ENCODE measurements at places on chromosomes 3 and 15. TPM values are rescaled to one million over a fixed set of nuclear protein-coding genes. Genes with fewer than 3 reads are reported as not detected.

ECE2 gene
- not detected for total RNA-seq

ACTRT3 gene
- total RNA-seq = 2.6 TPM

ABCC5 gene
- total RNA-seq = 111 TPM

THRB gene
- total RNA-seq = 28.4 TPM

SLC28A2 gene
- 1.2 TPM for total RNA-seq

SEMA3B gene
- 24.6 TPM for total RNA-seq

NGLY1 gene
- total RNA-seq = 44.5 TPM

CPA3 gene
- total RNA-seq = not detected

SCN10A gene
- not detected for total RNA-seq

ATP13A5 gene
- total RNA-seq = 0.29 TPM

GXYLT2 gene
- total RNA-seq = 7.4 TPM

- no peak overlapping the region for H3K27ac ChIP-seq
- H3K4me3 ChIP-seq = no peak overlapping the region
- H3K4me1 ChIP-seq = peaks cover 6% of the 10 kb centered on the region
- no peak for DNase-seq
Measured at GRCh38 chr3:78314327-78314726, 1274.4 kb downstream of the ROBO2 start.

DNA sequence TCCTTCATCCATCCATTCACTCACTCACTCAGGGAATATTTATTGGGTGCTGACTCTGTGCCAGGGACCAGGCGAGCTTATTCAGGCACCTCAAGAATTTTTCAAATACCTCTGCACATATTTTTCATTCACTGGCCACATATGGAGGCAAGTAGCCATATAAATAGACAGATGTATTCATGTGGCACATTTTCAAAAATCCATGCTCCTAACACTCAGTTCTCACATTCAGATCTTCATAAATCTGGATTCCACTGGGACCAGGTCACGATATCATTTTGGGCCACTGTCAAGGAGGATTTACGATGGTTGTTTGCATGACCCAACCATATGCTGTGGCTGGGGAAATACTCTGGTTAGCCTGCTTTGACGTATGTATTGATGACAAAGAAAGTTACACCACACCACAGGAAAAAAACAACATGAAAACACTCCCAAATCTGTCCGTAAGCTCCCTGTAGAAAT lies 241.8 kb upstream of the LRTM1 start:
- DNase-seq = no peak
- H3K36me3 ChIP-seq = no peaks in the 10 kb centered on the region

DNA sequence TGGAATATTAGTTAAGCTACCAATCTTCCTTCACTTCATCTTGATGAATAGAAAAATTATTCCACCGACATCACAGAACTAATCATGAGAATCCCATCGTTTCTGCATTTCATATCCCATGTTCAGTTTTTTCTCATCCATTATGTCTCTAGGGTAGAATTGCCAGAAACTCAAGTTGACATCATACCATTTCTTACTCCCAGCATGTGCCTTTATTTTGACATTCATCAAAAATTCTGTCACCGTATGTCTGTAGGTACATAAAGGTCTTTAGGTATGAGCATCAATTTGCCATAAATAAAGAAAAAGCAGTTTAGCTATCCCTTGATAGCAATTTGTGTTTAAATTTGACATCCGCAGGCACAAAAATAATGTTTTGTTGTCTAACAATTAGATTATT lies 175.5 kb upstream of the ROBO2 start:
- peaks cover 1% of the 10 kb centered on the region for H3K36me3 ChIP-seq
- no peak overlapping the region for H3K27ac ChIP-seq
- no peak overlapping the region for H3K4me3 ChIP-seq
- DNase-seq = no peak
- peaks cover 7% of the 10 kb centered on the region for H3K4me1 ChIP-seq

GRCh38 chr15:66751579-66751978 lies 49.5 kb downstream of the SMAD6 start:
- no peak for DNase-seq
- no peak overlapping the region for H3K27ac ChIP-seq
- H3K4me1 ChIP-seq = peaks cover 20% of the 10 kb centered on the region
- no peaks in the 10 kb centered on the region for H3K27me3 ChIP-seq
- no peak overlapping the region for H3K4me3 ChIP-seq

GRCh38 chr3:152276681-152277080 lies 8.0 kb downstream of the MBNL1 start:
- no peak for DNase-seq
- no peak overlapping the region for H3K27ac ChIP-seq
- H3K27me3 ChIP-seq = peaks cover 7% of the 10 kb centered on the region
- H3K4me3 ChIP-seq = no peak overlapping the region

- peaks cover 39% of the 10 kb centered on the region for H3K4me1 ChIP-seq
- H3K27me3 ChIP-seq = no peaks in the 10 kb centered on the region
- DNase-seq = no peak
- no peaks in the 10 kb centered on the region for H3K36me3 ChIP-seq
Measured at GRCh38 chr3:143567823-143568222, 280.4 kb downstream of the SLC9A9 start.

GRCh38 chr3:125119752-125120378 lies 64.1 kb upstream of the HEG1 start:
- H3K36me3 ChIP-seq = no peaks in the 10 kb centered on the region
- H3K4me1 ChIP-seq = peaks cover 6% of the 10 kb centered on the region
- peaks cover 26% of the 10 kb centered on the region for H3K27me3 ChIP-seq

GRCh38 chr3:167151636-167152035 lies 228.5 kb downstream of the ZBBX start:
- no peak for DNase-seq
- H3K36me3 ChIP-seq = no peaks in the 10 kb centered on the region
- no peaks in the 10 kb centered on the region for H3K27me3 ChIP-seq
- H3K27ac ChIP-seq = no peak overlapping the region
- H3K4me3 ChIP-seq = no peak overlapping the region
- no peaks in the 10 kb centered on the region for H3K4me1 ChIP-seq

GRCh38 chr3:55574671-55575070 lies 87.6 kb upstream of the WNT5A start:
- peaks cover 8% of the 10 kb centered on the region for H3K4me1 ChIP-seq
- H3K36me3 ChIP-seq = no peaks in the 10 kb centered on the region
- DNase-seq = no peak
- peaks cover 7% of the 10 kb centered on the region for H3K27me3 ChIP-seq
- no peak overlapping the region for H3K4me3 ChIP-seq

- H3K27ac ChIP-seq = no peak overlapping the region
- H3K27me3 ChIP-seq = peaks cover 18% of the 10 kb centered on the region
- H3K4me3 ChIP-seq = no peak overlapping the region
- peaks cover 4% of the 10 kb centered on the region for H3K4me1 ChIP-seq
Measured at GRCh38 chr15:38682861-38683260, 118.2 kb upstream of the RASGRP1 start.

GRCh38 chr3:188054541-188054940 lies 99.4 kb upstream of the LPP start:
- H3K4me1 ChIP-seq = peaks cover 11% of the 10 kb centered on the region
- no peak overlapping the region for H3K27ac ChIP-seq
- DNase-seq = no peak
- no peaks in the 10 kb centered on the region for H3K36me3 ChIP-seq
- peaks cover 28% of the 10 kb centered on the region for H3K27me3 ChIP-seq
- no peak overlapping the region for H3K4me3 ChIP-seq

GRCh38 chr15:90642464-90643300 lies 74.5 kb upstream of the BLM start:
- H3K27ac ChIP-seq = no peak overlapping the region
- H3K4me1 ChIP-seq = no peaks in the 10 kb centered on the region
- no peak for DNase-seq
- no peaks in the 10 kb centered on the region for H3K27me3 ChIP-seq

DNA sequence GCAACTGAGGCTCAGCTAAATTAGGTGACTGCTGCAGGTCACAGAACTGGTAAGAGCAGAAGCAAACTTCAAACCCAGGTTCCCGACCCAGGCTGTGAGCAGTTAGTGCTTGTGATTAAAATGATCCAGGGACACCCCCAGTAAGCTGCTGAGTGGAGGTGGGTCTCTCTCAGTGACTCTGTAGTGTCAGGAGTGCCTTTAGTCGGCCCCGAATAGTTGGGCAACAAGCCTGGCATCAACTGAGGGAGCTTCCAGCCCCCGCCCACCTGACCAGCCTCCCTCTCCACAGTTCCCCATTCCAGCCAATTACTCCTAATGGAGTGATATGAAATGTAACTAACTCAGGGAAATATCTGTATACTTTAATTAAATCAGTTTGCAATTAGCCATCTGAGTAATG lies 168.0 kb upstream of the SMAD3 start:
- no peaks in the 10 kb centered on the region for H3K36me3 ChIP-seq
- H3K4me1 ChIP-seq = peaks cover 26% of the 10 kb centered on the region
- no peaks in the 10 kb centered on the region for H3K27me3 ChIP-seq
- DNase-seq = no peak
- no peak overlapping the region for H3K4me3 ChIP-seq
- H3K27ac ChIP-seq = no peak overlapping the region

DNA sequence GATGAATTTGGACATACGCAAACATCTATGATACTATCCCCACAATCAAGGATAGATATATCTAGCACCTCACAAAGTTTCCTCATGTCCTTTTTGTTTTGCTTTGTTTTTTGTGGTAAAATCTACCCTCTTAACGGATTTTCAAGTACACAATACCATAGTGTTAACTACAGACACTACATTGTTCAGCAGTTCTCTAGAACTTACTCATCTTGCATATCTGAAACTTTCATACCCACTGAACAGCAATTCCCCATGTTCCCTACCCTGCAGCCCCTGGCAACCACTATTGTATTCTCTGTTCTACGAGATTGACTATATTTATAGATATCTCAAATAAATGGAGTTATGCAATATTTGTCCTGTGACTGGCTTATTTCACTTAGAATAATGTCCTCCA lies 58.1 kb upstream of the TJP1 start:
- no peaks in the 10 kb centered on the region for H3K36me3 ChIP-seq
- DNase-seq = no peak
- no peak overlapping the region for H3K4me3 ChIP-seq
- H3K27me3 ChIP-seq = peaks cover 10% of the 10 kb centered on the region
